ENCODE measurements at places on chromosomes 2 and 18.

DNA sequence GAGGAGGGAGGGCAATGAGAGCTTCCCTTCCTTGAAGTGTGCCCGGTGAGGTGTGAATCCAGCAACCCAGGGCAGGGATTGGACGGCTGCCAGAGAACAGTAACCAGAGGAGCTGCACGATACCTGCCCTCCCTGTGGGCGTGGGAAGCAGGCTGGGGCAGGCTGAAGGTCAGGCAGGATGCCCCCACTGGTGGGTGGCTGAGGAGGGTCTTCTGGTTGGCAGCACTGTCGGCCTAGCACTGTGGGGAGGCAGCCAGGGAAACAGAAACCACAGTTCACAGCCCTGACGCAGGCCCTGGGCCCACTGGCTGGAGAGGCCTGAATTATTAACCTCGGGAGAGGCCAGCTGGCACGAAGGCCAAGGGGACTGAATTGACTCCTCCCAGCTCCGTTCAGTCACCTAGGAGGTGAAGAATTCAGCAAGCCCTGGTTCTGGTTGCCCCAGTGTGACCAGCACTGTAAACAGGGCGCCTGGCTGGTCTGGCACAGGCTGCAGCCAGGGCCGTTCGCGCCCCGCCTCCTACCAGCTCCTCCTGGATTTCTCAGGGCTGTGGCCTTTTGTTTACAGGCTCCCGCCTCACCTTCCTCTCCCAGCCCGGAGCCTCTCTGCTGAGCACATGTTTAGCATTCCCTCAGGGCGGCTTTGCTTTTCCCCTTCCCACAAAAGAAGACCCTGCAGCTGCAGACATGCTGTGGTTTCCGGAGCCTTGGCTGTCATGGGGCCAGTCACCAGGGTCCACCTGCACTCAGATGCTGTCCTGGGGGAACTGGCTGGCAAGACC lies 97.8 kb downstream of the B3GNT2 start:
- H3K36me3 ChIP-seq: no peaks in the 10 kb centered on the region
- no peak overlapping the region for H3K4me3 ChIP-seq
- no peaks in the 10 kb centered on the region for H3K27me3 ChIP-seq
- peak; percentile 39 for DNase-seq
- H3K27ac ChIP-seq: peak overlapping the region; percentile 91

DNA sequence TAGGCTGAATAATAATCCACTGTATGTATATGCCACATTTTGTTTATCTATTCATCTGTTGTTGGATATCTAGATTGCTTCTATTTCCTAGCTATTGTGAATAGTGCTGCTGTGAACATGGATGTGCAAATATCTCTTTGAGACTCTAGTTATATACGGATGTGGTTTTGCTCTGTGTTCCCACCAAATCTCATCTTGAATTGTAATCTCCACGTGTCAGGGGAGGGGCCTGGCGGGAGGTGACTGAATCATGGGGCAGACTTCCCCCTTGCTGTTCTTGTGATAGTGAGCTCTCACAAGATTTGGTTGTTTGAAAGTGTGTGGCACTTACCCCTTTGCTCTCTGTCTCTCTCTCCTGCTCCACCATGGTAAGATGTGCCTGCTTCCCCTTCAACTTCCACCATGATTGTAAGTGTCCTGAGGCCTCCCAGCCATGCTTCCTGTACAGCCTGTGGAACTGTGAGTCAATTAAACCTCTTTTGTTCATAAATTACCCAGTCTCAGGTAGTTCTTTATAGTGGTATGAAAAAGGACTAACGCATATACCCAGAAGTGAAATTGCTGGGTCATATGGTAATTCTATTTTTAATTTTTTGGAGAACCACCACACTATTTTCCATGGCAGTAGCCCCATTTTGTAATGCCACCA lies 86.1 kb upstream of the UPP2 start:
- H3K27me3 ChIP-seq: peaks cover 4% of the 10 kb centered on the region
- H3K36me3 ChIP-seq: no peaks in the 10 kb centered on the region
- DNase-seq: no peak

GRCh38 chr2:17979707-17980106 lies 101.2 kb downstream of the KCNS3 start:
- H3K27ac ChIP-seq: no peak overlapping the region
- H3K27me3 ChIP-seq: peaks cover 3% of the 10 kb centered on the region
- H3K36me3 ChIP-seq: no peaks in the 10 kb centered on the region
- H3K4me1 ChIP-seq: peaks cover 14% of the 10 kb centered on the region

DNA sequence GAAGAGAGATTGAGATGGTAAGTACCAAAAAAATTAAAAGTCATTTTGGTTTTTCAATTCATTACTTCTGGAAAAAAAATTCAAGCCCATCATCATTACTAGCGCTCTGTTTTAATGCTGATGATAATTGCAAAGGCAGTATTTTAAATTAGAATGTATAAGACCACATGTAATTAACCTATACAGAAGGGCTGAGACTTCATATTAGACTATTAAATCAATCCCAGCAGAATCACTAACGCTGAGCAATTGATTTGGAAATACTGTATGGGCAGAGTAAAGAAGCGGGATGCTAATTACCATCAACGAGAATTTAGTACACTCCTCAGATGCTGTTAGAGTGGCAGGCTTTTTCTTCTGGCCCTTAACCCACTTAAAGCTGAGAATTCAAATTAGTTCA lies 165.0 kb downstream of the SLC4A3 start:
- no peaks in the 10 kb centered on the region for H3K4me1 ChIP-seq
- DNase-seq: no peak
- no peak overlapping the region for H3K4me3 ChIP-seq
- peaks cover 6% of the 10 kb centered on the region for H3K27me3 ChIP-seq
- H3K27ac ChIP-seq: no peak overlapping the region

GRCh38 chr2:64298161-64298560 lies 153.9 kb upstream of the PELI1 start:
- peaks cover 6% of the 10 kb centered on the region for H3K27me3 ChIP-seq
- no peak overlapping the region for H3K27ac ChIP-seq
- no peak for DNase-seq
- no peak overlapping the region for H3K4me3 ChIP-seq
- no peaks in the 10 kb centered on the region for H3K36me3 ChIP-seq

GRCh38 chr2:101473911-101474701 lies 806 bp downstream of the RFX8 start:
- no peaks in the 10 kb centered on the region for H3K36me3 ChIP-seq
- DNase-seq: peak; percentile 70
- no peak overlapping the region for H3K27ac ChIP-seq
- peak overlapping the region; percentile 81 for H3K4me3 ChIP-seq
- peaks cover 44% of the 10 kb centered on the region for H3K27me3 ChIP-seq
- no peaks in the 10 kb centered on the region for H3K4me1 ChIP-seq

GRCh38 chr2:75666911-75667310 lies 20.3 kb downstream of the MRPL19 start:
- peak overlapping the region; percentile 39 for H3K27ac ChIP-seq
- no peak for DNase-seq
- H3K27me3 ChIP-seq: no peaks in the 10 kb centered on the region
- H3K36me3 ChIP-seq: peaks cover 66% of the 10 kb centered on the region
- H3K4me3 ChIP-seq: no peak overlapping the region

- no peak overlapping the region for H3K27ac ChIP-seq
- H3K4me3 ChIP-seq: no peak overlapping the region
- no peak for DNase-seq
- H3K4me1 ChIP-seq: peaks cover 8% of the 10 kb centered on the region
Measured at GRCh38 chr2:200693836-200694470, 108.1 kb downstream of the AOX1 start.

GRCh38 chr2:236776695-236777251 lies 207.1 kb downstream of the ACKR3 start:
- H3K27me3 ChIP-seq: peaks cover 26% of the 10 kb centered on the region
- no peaks in the 10 kb centered on the region for H3K36me3 ChIP-seq
- no peak for DNase-seq

All from nephron progenitor cell (in vitro differentiated cells).